ENCODE measurements at places on chromosomes 5 and 9.

DNA sequence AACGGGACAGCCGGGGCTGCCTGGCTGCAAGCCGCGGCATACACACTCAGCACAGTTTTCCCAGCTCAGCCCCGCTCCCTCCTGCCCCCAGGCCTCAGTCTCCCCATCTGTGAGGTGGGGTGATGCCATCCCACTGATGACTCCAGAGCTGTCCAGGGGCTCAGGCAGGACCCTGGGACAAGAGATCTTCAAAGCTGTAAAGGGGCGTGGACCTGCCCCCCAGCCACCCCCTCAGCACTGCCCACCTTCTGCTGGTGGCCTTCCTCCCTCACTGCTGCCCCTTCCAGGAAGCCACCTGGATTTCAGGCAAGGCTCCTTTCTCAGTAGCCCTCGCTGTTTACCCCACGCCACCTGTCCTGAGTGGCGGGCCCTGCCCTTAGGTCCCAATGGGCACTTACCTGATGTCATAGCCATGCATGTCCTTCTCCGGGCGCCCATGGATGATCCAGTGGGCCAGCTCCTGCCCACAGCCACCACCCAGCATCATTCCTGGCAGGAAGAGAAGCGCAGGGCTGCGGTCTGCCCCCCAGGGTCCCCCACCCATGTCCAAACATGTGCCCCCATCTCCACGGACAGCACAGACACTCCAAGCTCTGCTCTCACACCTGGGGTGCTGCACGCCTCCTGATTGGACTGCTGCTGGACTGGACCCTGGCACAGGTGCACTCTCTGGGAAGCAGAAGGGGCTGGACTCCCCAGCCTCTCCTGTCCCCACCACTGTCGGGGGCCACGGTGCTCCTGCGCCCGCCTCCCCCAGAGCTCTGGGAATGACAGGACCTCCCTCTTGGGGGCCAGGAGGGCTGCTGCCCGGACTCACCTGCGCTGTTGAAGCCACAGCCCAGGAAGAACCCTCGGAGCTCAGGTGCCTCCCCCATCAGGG, 25.7 kb downstream of the SARDH start:
- no peak for DNase-seq

DNA sequence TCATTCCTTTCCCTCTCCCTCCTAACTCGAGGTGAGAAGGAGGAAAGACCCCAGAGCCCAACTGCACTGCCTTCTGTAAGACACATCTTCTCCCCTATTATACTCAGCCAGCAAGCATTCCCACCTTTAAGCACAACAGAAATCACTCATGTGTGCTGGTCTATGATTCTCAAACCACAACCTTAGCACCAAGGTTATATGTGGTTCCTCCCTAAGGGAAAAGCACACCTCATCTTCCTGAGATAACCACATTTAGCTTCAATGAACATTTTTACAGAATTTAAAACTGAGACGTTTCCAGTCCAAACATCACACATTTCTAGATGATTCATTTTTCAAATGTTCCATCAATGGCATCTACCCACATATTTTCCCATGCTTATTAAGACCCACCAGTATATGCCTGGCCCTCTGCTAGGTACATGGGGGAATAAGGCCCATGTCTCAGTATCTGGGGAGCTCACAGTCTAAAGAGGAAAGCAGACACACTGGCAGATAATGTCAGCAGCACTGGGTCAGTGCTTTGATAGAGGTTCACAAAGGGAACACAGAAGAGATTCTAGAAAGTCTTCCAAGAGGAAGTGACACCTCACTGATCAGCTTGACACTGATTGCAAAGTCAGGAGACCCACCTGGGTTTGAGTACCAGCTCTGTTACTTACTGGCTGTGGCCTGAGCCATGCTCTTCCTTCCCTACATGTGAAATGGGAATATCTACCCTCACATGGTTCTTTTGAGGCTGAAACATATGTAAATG, 245.4 kb downstream of the DENND1A start:
- DNase-seq = no peak

- DNase-seq = no peak
Measured at GRCh38 chr5:147956842-147957223, 50.5 kb upstream of the C5orf46 start.

- no peak for DNase-seq
Measured at GRCh38 chr5:91011029-91011428, 372.1 kb downstream of the ARRDC3 start.

DNA sequence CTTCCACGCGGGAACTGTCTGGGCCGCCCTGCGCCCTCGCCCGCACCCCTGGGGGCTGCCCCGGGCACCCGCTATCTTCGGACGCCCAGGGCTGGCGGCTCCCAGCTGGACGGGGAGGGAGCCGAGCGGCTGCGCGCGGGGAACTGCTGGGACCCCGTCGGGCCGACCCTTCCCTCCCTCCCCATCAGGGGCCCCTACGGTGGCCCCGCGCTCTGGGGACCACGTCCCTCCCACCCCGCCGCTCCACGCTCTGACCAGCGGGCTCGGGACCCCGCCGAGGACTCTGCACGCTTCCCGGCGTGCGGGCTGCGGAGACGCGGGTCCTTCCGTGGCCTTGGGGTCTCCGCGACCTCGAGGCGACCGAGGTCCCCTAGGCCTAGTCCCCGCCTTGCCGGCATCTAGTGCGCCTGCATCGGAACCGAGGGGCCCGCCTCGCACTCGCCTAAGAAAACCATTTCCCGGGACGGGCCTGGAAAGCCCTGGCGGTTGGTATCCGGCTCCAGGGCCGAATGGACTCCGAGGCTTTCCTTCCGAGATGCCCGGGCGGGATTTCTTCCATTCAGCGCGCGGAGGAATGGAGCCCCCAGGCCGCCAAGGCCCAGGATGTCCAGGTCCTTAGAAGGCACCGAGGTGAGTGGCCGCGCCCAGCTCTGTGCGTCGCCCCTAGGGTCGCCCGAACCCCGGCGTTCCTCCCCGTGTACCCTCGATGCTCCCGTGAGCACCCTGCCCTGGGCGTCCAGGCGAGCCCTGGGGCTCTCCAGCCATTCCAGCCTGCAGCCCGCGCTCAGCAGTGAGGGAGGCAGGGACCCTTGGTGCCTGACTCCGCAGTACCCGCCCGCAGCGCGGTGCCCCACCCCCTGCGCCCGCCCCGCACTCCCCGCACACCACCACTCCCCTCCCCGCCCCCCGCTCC, 705 bp upstream of the SLC6A3 start:
- no peak for DNase-seq

GRCh38 chr9:99040911-99041582, 63.9 kb upstream of the TGFBR1 start:
- peak; percentile 72 for DNase-seq

- peak; percentile 69 for DNase-seq
Measured at GRCh38 chr5:172872997-172873491, 39.0 kb downstream of the ERGIC1 start.

DNA sequence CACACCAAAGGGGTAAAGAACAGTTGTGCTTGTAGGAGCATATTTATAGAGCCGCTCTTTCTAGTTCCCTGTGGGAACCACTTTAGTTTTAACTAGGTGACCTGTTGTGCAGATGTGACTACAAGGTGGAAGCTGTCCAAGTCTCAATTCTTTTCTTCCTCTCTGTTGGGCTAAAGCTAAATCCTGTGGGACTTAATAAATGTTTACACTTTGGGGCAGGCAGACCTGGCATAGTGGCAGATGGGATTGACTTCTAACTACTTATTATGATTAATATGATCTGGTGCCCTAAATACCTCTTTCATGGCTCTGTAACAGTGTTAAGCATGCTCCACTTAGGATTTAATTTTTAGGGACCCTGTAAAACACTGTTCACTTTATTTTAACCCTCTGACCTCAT, 265.3 kb downstream of the KCTD16 start:
- DNase-seq = no peak

DNA sequence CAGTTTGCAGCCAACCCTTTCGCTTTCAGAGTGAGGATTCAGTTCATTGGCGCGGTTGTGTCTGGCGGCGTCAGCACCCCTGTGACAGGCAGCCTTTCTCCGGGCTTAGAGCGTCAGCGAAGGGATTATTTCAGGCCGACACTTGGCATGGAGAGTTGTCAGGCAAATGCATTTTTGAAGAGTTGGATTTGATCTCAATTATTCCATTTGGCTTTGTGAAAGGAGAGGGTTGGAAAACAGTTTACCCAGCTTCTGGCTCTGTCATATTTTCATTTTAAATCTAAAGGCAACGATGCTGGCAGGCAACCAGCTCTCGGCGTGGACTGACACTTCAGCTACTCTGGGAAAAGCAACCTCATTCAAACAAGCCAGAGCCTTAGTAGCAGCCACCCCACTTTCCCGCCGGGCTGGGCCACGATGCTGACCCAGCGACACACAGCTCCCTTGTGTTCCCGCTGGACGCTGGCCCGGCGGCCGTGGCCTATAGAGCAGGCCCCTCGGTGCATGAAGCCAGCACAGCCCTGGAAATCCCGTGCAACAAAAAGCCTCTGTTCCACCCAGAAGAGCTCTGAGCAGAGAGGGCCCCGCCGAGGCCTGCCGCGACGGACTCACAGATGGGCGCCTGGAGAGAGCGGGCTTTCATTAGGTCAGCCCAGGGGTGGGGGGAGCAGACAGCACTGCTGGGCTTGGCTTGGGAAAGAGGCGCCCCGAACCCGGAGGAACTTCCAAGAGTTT, 28.9 kb upstream of the LPCAT1 start:
- DNase-seq = no peak

DNA sequence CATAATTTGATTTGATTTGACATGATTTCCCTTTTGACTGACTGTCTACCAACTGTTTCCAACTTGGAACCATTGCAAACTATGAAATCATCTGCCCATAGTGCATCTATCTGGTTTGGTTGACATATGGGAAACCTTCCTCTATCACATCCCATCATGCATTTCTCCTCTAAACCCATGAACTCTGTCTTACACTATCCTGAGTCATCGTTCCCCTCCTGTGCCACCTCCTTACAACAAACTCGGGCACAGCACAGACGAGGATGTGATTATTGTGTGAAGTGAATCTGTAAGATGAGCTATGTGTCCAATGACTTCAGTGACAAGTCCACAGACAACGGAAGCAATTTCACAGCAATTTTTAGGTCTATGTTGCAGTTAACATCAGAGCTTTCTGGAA, 126.1 kb downstream of the NPR3 start:
- no peak for DNase-seq

DNA sequence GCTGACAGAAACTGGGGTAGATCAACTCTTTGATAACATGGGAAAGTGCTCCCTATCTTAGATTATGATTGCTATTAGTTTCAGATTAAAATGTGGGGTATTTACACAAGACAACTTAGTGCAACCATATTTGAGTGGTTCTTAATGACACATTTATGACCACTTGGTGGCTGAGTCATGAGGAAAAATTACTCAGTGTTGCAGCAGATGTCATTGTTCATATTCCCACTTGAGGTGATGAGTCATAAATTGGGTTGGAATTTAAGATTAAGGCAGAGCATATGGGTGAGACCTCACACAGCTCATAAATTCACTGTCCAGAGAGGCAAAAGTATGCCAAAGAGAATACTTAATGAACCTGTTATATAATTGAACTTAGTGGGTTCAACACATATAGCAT, 408.3 kb downstream of the DMRT2 start:
- no peak for DNase-seq

DNA sequence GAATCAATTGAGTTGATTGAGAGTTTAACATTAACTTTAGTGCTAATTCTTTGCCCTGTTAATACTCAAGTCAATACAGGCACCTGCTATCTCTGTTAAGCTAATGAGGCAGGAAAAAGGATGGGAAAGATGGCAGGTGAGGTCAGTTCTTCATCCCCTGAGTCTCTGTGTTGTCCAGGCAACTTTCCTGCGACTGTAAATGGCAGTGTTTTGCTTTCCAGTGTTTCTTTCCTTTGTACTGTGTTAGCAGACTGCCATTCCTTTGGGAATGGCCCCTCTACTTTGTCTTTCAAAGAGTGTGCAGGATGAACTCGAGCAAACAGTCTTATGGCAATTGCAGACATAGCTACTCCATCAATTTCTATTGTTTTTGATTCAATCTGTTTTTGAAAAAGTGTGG, 202.2 kb upstream of the VLDLR start:
- DNase-seq = no peak

GRCh38 chr9:84945878-84946538, 276.5 kb downstream of the NTRK2 start:
- peak; percentile 69 for DNase-seq

DNA sequence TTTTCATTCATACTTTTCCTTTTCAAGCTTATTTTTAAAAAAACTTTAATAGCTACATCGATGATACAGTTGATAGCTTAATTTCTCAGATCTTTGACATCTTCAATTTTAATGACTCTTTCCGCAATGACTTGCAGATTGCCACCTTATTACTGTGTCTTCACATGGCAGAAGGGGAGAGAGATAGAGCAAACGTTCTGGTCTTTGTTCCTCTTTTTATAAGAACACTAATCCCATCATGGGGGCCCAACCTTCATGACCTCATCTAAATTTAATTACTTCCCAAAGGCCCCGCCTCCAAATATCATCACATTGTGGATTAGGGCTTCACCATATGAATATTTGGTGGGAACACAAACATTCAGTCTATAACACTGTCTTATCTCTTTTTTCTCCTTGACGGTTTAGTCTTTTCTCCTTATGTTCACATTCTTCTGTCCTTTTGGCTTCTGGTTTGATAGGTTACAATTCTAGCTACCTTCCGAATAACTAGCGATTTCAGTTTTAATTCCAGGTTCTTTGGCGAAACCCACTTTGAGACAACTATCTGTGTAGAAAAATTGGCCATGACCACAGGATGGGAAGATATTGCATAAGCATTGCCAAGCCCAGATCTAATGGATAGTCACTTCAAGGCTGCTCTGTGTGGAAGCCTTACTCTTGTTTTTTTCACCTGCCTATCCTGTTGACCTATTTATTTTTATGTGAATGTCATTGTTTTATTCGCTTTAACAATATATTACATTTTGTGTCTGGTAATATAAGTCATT, 5.0 kb downstream of the ZNF189 start:
- DNase-seq = no peak

DNA sequence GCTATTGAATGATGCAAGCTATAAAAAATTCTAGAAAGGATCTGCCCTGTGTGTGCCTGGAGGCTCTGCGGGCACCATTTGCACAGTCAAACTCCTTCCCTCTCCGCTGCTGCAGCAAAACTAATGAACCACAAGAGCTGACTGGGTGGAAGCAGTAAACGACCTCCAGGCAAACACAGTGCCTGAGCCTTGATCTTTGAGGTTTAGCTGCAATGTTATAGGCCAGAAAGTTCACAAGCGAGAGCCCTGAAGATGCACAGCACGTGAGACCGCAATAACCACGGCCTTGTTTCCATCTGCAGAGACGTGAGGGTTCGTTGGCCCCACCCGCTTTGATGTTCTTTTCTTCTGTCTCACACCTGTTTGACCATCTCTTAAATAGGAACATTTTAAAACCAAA, 69.2 kb upstream of the S1PR3 start:
- DNase-seq = no peak

- DNase-seq = peak; percentile 9
Measured at GRCh38 chr5:35852084-35852734, 4.5 kb upstream of the IL7R start.

DNA sequence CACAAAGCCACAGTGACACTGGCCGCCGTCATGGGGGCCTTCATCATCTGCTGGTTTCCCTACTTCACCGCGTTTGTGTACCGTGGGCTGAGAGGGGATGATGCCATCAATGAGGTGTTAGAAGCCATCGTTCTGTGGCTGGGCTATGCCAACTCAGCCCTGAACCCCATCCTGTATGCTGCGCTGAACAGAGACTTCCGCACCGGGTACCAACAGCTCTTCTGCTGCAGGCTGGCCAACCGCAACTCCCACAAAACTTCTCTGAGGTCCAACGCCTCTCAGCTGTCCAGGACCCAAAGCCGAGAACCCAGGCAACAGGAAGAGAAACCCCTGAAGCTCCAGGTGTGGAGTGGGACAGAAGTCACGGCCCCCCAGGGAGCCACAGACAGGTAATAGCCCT, 26.1 kb downstream of the HRH2 start:
- DNase-seq = no peak
